Coronary artery (tissue), 2 donors: ENCODE measurements at places on chromosomes 1 and 21.

GRCh38 chr1:221392453-221392852 is 349.4 kb downstream of the DUSP10 start:
- DNase-seq, result no peak

- no peak for DNase-seq
These were observed 743 bp downstream of the PHF13 start for GRCh38 chr1:6614019-6614928.

GRCh38 chr1:194104247-194104844 is 917.9 kb upstream of the B3GALT2 start:
- DNase-seq, result no peak

DNA sequence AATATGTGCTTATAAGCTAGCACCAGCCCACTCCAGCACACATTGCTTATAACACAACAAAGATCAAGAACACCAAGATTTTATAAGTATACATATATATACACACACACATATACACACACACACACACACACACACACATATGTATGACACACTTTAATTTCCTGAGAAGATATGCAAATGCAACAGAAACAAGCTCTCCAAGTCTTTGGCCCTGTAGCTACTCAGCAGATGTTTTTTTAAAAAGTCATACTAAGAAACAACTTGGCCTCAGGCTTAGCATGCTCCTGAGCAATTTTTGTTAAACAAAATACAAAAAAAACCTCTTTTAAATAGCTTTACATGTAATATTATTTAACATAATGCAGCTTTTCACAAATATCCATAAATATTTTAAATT is 11.1 kb downstream of the TNFSF18 start:
- DNase-seq, result no peak

DNA sequence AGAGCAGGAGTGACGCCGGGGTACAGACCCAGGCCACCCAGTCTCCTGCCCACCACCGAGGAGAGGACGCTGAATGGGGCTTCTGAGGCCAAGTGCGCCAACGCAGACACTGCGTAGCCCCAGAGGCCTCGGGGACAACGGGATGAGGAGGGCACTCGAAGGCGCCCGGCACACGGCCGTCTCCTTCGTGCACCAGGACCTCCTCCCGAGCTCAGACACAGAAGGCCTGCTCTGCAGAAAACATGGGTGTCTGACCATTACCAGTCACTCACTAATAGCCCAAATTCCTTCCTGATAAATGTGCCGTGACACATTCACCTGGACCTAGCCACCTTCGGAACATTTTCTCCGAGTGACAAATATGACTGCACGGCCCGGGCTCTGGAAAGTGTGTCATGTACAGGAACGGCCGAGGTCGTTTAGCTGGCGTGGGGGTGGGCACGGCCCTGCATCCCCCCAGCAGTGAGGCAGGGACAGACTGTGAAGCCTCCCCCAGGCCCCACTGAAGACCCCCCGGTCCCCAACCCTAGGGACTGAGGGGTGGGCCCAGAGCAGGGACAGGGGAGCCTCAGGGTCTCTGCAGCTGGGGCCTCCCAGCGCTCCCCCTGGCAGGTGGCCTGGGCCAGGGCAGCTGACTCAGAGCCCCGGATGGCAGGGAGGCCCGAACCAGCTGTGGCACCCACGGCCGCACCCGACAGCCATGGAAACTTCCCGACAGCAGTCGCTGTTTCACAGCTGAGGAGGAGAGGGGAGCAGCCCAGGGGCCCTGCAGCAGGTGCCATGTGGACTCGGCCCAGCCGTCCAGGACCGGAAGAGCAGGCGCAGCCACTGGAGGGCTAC is 16.7 kb upstream of the COL6A2 start:
- DNase-seq, result peak; percentile 54

DNA sequence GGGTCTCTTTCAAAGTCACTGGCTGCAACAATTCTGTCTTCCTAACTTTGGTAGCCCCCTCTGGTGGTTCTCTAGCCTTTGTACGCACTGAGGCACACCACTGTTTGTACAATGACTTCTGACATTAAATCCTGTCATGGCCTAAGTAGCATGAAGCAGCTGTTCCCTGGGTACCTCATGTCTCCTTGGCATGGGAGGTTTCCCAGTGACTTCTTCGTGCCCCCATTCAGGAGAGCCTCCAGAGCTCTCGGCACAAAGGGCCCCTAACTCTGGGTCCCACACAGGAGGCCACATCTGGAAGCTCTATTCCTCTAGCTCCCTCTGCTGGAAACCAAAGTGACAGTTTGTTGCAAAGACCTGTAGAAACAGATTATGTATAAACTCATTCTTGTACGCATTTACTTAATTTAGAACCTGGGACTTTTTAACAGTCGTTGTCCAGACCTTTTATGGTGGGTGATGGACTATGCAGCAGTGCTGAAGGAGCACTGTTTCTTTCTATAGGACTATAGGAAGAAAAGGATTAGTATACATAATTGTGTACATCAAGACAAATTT is 13.4 kb downstream of the SWT1 start:
- DNase-seq, result no peak

GRCh38 chr1:211830055-211830327 is 572 bp downstream of the LPGAT1 start:
- DNase-seq, result no peak

DNA sequence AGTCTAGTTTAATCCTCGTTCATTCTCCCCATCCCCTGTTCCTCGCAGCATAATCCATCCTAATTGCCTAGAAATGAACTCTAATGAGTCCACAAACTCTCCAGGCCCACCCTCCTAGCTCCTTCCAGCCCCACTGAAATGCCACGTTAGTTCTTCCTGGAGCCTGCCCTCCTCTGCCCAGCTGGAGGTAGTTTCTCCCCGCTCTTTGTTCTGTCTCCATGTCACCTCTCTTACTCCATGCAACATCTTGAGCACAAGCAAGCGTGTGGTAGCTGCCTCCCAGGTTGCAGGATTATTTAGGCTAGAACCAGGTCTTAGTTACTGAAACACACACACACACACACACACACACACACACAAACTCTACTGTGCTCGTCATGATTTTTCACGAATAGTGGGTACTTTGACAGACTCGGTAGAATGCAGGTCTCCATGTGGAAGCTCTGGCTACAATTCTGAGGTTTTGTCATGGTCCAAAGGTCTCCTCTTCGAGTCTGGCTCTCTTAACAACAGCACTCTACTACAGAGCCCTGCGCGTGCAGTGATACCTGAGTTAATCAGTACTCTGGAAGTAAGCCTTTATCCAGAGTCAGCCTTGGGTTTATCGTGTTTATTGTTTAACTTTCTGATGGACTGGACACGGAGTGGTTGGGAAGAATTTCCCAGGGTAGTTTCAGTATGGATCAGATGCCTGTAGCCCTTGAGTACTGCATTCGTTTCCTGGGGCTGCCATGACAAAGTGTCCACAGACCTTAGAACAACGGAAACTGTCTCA is 27.5 kb downstream of the HUNK start:
- DNase-seq, result no peak

GRCh38 chr1:196513821-196514220 is 94.4 kb downstream of the KCNT2 start:
- no peak for DNase-seq

DNA sequence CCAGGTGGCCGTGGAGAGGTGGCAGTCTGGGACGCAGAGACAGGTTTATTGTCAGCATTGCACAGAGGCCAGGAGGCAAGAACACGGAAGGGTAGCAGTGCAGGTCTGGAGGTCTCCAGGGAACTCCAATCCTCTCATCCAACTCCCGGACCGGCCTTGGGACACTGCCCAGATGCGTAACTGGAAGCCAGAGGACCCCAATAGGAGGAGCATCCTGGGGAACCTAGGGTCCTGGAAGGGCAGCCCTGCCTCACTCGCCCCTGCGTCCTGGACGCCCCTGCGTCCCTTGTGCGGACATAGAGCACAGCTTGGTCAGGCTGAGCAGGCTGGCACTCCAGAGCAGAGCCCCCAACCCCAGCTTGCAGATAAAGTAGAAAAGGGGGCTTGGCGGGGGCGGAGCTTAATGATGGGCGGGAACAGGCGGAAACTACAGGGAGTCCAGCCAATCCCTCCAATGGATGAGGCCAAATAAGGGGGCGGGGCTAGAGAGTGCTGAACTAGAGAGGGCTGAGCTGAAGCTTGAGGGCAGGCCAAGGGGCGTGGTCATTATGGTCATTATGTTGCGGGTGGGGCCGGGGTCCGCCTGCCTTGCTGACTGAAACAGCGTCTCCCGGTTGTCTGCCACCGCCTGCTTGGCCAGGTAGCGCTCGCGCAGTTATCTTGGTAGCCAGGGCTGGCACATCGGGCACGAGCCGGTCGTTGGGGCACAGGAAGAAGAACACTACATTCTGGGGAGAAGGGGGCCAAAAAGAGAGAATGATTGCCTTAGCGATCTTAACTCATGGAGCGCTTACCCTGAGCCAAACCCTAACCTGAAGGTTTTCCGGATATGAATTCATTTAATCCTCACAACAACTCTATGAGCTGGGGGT is 3.7 kb upstream of the ARHGEF19 start:
- peak; percentile 87 for DNase-seq

GRCh38 chr1:48246727-48247126 is 24.2 kb downstream of the SLC5A9 start:
- DNase-seq, result no peak

DNA sequence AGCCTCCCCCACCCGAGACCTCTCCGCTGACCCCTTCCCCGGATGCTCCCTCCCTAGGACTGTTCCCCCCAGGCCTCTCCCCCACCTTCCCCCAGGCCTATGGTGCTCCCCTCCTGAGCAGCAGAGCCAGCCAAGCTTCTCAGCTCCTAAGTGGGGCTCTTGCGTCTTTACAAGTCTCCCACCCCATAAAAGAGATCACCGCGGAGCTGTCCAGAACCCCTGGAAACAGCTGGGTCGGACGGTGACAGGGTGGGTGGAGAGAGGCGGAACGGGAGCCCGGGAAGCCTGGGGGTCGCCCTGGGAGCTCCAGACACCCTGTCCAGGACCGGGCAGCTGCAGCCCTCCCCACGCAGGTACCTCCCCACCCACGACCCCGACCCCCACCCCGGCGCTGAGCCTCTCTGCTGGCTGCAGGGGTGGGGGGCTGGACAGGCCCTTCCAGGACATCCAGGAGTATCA is 61.2 kb downstream of the WNT9A start:
- no peak for DNase-seq

- DNase-seq, result no peak
These were observed 52.4 kb downstream of the CHD5 start for GRCh38 chr1:6127587-6128163.

DNA sequence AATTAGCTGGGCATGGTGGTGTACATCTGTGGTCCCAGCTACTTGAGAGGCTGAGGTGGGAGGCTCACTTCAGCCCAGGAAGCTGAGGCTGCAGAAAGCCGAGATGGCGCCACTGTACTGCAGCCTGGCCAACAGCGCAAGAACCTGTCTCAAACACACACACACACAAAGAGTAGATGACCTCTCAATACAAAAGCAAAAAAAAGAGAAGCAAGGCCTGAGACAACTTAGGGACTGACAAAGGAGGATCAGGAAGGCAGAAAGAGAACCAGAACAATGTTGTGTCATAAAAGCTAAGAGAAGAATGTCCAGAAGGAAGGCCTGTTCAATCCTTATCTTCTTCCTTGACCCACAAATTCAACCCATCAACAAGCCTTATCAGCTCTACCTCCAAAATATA is 18.5 kb downstream of the WASF2 start:
- no peak for DNase-seq

GRCh38 chr1:7048395-7048794 is 263.1 kb downstream of the CAMTA1 start:
- no peak for DNase-seq

- DNase-seq, result no peak
These were observed 26.4 kb downstream of the WLS start for GRCh38 chr1:68205794-68206358.

DNA sequence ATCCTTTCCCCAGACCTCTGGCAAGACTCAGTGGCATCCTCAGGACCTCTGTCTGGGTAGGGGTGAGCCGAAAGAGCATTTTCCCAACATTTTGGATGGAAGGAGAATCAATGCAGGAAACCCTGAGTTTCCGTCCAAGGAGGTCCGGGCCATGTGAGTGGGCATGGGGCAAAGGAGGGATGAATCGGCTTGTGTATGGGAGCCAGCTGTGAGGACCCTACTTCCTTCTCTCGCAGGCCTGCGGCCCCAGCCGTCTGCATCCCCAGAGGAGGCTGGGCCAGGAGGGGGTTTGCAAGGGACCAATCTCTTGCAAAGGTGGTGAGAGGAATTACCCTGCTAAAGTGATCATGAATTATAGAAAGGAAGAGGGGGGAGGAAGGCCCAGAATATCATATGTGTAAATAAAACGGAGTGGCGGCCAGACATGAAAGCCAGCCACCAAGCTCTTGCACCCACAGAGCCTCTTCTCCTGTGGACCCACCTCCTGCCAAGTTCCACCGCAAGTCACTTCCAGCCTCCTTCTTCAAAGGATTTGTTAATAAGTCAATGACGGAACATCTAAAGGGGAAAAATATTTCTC is 48.2 kb upstream of the POU3F1 start:
- DNase-seq, result no peak

- DNase-seq, result no peak
These were observed 35.4 kb downstream of the ADGRL2 start for GRCh38 chr1:81836007-81836626.

GRCh38 chr1:201350884-201351283 is 26.6 kb downstream of the TNNT2 start:
- DNase-seq, result no peak

GRCh38 chr1:155093911-155094621 is 15.4 kb downstream of the EFNA3 start:
- no peak for DNase-seq

DNA sequence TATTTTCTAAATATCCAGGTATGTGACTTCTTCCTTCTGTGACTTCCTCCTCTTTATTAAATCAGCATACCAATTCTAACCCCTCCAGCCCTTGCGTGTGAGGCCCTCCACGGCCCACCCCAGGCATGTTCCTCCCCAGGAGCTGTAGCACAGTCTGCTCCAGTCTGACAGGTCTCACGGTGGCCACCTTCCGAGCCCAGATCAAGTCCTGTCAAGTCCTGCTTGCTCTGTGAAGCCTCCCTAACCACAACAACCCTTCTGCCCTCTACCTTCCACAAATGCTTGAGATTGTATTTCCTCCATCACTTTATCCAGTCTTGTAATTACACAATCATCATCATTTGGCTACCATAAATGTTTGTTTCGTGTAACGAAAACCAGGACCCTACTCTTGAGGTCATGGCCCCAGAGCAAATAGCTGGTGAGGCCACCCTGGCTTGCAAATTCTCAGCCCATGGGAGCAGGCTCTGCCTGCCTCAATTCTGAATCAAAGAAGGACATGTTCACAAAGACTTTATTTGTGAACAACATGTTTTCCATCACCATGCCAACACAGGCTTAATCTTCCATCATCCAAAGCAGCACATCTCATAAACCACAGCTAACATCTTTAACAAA is 33.0 kb upstream of the S100A7 start:
- no peak for DNase-seq

GRCh38 chr21:40796464-40796863 is 50.5 kb downstream of the DSCAM start:
- DNase-seq, result no peak

DNA sequence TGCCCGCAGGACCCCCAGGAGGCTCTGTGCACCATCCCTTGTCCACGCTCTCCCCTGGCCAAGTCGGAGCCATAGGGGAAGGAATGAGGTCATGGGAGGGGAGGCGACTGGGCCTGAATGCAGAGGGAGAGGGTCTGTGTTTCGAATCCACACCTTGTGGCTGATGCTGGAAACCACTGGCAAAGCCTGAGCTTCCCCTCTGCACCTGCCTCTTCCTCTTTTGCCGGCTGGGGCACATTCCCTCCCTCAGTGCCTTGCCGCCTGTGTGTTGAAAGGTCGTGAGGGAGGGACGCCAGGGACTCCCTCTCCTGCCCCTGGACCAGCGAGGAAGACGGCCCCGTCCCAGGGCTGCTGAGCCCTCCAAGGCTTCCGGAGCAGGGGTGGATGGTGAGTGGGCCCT is 27.3 kb downstream of the PRDM16 start:
- no peak for DNase-seq

- no peak for DNase-seq
These were observed 674 bp downstream of the PPFIA4 start for GRCh38 chr1:203026666-203027663.

- peak; percentile 55 for DNase-seq
These were observed 66.1 kb downstream of the NID1 start for GRCh38 chr1:235998812-235999211.
